AG09309 (cell line): ENCODE measurements at places on chromosomes 13 and 19.

- DNase-seq: no peak
These were observed 76.7 kb downstream of the CACNA1A start for GRCh38 chr19:13429563-13429962.

- no peak for DNase-seq
These were observed 22.3 kb downstream of the TMEM161A start for GRCh38 chr19:19115954-19116353.

DNA sequence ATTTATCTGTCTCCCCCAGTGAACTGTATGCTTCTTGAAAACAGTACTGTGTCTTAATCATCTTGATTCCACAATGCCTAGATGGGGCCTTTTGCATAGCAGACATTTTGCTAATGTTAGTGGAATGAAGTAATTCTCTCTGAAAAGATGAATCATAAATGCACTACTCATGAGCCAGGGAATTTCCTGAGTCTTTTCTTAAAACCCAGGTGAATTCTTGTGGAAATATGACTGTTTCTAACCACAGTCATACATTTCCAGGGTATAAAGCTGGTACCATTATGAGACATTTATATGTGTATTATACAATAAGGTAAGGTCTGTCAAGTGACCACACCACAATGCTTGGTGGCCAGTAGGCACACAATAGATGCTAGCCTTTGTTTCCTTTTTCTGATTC is 5.5 kb upstream of the KCTD4 start:
- peak; percentile 77 for DNase-seq

GRCh38 chr19:47044946-47045866 is 3.2 kb downstream of the TMEM160 start:
- no peak for DNase-seq

DNA sequence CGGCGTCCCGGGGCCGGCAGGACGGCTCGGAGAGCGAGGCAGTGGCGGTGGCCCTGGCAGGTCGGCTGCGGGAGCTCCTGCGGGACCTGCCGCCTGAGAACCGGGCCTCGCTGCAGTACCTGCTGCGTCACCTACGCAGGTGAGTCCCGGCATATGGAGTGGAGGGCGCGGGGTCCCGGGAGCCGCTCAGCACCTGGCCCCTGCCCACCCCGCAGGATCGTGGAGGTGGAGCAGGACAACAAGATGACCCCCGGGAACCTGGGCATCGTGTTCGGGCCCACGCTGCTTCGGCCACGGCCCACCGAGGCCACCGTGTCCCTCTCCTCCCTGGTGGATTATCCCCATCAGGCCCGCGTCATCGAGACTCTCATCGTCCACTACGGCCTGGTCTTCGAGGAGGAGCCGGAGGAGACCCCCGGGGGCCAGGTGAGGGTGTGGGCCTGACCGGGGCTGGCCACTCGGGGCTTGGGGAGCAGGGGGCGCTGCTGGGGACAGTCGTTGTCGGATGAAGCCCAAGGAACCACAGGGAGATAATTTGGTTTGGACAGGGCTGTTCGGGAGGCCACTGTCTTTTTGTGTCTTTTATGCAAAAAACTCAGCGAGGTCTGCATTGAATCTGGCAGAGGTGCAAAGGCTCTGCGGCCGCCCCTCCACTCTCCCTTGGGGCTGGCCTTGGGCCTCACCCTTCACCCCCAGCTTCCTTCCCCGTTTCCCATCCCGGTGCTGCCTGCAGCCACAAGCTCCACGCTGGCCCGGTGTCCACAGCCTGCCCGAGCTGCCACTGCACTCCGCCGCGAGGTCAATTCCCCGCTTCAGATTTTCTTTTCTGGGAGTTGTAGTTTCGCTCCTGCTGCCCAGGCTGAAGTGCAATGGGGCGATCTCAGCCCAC is 12.0 kb downstream of the POLR2E start:
- no peak for DNase-seq
